ENCODE measurements at places on chromosomes 6 and 20. TPM values are rescaled to one million over a fixed set of nuclear protein-coding genes. Genes with fewer than 3 reads are reported as not detected.

The TFAP2D gene
- total RNA-seq = not detected

The HUS1B gene
- 0.18 TPM for total RNA-seq

The SPEF1 gene
- 0.09 TPM for total RNA-seq

The HSPA1B gene
- 56.2 TPM for total RNA-seq

The GPR6 gene
- total RNA-seq = not detected

The ACSS1 gene
- total RNA-seq = 10.5 TPM

The RIPPLY2 gene
- not detected for total RNA-seq

The ID4 gene
- 4.6 TPM for total RNA-seq

The LAMA2 gene
- 165 TPM for total RNA-seq

The HTR1E gene
- not detected for total RNA-seq

The SAMHD1 gene
- total RNA-seq = 22.1 TPM

The DUSP15 gene
- total RNA-seq = 1.6 TPM
